NCI-H510A treated with DMSO at 0.1 percent for 48 hours (cell line): ENCODE measurements at places on chromosomes 4 and X.

DNA sequence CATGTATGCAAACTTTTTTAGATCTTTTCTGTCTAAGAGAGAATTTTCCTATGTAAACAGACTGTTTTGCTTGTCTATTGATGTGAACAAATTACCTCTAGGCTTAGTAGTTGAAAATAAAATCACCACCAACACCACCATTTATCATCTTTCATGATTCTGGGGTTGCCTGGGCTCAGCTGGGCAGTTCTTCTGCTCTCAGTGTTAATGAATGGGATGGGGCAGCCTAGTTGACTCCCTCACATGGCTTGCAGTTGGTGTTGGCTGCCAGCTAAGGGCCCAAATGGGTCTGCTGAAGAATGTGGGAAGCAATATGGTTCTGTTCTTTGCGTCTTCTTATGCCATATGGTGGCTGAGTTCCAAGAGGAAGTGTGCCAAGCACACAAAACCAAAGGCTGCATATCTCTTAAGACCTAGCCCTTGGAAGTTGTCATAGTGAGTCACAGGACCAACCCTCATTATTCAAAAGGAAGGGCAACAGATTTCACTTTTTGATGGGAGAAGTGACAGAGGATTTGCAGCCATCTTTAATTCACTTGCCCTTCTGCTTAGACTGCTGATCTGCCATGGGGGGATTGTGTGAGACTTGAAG is 17.9 kb downstream of the REELD1 start:
- no peak for DNase-seq

DNA sequence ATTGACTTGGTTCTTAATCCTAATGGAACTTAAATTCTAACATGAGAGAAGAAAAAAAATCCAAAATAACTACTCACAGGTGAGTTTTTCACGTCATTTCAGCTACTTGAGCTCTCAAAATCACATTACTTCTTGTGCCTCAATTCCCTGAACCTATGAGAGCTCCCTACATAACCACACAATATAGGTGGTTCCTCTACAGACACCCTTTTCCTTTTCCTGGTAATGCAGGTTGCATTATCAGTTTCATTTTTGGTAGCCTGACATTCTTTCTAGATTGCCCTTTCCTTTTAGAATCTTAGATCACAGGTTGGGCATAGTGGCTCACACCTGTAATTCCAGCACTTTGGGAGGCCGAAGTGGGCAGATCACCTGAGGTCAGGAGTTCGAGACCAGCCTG is 4.3 kb downstream of the GPR34 start:
- DNase-seq = no peak

GRCh38 chr4:38920677-38921076 is 53.1 kb downstream of the FAM114A1 start:
- peak; percentile 46 for DNase-seq

GRCh38 chrX:13000301-13000811 is 25.4 kb downstream of the TMSB4X start:
- DNase-seq = no peak

GRCh38 chr4:8866421-8866820 is 5.2 kb downstream of the HMX1 start:
- no peak for DNase-seq

DNA sequence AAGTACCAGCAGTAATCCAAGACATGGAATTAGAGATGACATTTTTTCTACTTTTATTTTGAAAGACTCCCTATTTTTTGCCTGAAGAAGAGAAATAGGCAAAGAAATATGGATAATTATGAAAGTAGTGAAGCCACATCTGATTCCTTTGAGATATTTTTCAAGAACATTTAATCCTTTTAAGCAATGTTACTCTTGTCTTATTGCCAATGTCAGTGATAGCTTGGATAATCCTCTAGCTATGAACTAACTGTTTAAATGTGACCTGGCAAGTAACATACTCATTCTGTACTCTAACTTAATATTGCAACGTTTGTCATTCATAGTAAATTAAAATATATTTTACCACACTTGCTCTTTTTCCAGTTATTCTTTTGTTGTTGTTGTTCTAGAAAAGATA is 181.3 kb downstream of the VEGFC start:
- DNase-seq = no peak

DNA sequence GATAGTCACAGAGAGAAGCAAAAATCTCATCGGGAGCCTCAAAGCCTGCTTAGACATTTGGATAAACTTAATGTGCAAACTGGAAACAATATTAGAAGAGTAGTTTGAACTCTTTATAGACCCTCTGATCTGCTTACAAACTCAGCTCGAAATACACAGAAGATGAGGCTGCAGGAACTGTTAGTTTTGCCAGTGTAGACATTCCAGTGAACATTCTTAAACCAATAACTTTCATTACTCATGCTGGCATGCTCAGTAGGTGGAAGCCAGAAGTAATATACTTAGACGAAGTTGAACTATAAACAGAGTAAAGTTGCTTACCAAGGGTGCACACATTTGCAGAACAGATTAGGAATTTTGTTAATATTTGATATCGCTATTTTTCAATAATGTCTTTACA is 303.5 kb downstream of the ANKRD50 start:
- DNase-seq = no peak

DNA sequence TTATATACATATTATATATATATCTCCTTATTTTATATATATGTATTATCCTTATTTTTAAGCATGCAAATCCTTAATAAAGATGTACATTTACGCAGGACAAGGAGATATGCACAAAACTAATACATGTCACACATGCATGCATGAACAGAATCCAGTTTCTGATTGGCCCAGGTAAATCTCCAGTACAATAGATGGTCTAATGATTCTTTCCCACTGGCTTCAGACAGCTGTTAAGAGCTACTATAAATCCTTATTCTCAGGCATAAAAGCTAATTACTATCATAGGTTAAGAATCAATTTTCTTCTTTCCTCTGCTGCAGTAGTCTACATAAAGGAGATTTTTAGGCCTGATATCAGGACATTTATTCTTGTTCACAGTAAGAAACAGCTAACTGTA is 689.8 kb downstream of the KCTD8 start:
- no peak for DNase-seq

DNA sequence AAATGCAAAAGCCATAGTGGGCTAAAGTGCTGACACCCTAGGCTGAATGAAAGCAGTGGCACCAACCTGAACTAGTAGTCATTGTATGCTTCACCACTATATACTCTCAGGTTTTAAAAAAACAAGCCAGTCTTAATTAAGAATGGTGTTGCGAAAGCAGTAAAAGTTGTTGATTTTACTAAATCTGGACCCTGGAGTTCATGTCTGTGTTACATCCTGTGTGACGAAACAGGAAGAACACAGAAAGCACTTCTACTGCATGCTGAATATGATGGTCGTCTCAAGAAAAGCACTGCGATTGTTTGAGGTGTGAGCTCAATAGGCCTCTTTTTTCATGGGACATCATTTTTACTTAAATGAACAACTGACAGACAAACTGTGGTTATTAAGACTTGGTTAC is 24.2 kb upstream of the GDPD2 start:
- DNase-seq = no peak

GRCh38 chr4:74555231-74555630 is 110.3 kb downstream of the AREG start:
- DNase-seq = no peak

DNA sequence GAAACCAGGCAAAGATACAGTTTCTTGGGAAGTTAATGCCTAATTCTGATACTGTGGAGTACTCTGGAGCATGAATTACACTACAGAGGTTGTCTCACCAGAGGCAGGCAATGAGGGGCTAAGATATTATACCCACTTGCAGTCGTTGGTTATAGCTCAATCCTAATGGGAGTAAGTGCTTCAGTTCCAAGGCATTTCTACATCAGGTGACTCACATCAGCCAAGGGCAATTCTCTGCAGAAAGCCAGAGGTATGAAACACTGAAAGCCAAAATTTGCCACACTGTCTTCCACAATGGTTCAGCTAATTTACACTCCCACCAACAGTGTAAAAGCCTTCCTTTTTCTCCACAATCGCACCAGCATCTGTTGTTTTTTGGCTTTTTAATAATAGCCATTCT is 174.0 kb upstream of the IL15 start:
- DNase-seq = no peak

DNA sequence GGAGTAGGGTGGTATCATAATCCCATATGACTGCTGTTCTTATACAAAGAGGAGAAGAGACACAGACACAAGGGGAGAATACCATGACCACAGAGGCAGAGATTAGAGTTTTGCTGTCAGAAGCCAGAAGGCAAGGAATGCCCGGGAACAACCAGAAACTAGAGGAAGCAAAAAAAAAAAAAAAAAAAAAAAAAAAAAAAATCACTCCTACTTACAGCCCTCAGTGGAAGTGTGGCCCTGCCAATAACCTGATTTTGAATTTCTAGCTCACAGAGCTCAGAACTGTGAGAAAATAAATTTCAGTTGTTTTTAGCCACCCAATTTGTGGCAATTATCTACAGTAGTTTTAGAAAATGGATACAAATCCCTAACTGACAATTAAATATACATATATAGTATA is 30.4 kb upstream of the UBE2NL start:
- no peak for DNase-seq

DNA sequence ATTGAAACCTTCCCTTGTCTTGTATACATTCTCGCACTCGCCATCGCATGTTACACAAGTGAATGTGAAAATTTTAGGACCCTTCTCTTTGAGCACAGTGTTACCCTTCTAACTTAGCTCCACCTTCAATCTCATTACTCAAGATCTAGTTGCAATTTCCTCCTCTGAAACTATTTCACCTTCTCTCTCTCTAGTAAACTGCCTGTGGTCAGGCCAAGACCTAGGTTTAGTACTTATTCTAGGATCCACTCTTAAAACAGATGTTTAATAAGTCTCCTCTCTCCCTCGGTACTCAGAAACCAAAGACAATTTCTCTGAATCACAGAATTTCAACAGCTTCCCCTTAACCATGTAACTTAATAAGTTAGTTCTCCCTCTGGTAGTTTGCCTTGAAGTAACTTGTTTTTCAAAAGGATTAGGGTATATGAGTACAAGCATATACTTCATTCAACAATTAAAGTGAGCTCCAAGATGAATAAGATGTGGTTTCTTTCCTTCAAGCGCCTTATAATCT is 156.0 kb downstream of the SH3KBP1 start:
- DNase-seq = no peak

DNA sequence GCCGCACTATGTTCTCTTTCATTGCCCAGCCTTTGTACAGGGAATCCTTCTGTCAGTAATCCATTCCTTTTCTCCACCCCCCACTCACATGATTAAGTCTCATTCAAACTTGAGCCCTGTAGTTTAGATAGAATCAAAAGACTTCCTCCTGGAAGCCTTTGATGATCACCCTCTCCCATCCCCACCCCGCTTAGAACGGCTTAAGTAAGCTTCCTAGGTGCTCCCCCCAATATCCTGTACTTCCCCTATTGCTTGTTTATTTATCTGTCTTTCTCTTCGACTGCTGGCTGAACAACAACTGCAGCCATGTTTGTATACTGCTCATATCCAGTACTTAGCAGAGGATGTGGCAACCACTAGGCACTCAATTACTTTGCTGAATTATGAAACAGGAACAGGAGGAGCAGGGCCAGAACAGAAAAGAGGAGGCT is 38.5 kb upstream of the GPC3 start:
- DNase-seq = peak; percentile 21

DNA sequence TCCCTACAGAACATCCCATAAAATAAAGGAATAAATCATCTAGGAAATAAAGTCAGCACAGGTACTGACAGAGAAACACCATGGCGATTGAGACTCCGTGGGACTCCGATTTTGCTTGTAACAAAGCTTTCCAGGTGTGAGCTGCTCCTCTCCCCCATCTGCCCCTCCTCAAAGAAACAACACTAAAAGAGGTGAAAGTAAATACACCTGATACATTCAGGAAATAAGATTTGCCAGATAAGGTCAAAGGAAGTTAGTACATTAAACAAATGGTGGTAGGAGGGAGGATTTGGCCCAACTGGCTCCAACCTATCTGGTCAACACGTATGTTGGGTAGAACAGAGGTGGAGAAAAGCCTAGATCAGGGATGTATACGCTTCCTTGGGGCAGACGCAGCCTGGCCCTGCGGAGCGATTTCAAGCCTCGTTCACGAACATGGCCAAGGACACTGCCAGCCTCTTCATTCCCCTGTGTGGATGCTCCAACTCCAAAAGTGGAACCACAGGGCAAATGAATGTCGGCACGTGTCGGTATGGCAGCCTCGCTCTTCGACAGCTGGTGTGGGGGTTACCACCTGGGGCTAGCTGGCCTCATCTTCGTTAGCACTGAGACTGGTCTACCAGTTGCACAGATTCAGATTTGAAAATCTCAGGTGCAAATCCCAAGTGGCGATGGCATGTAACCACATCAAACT is 162.5 kb downstream of the AFAP1 start:
- peak; percentile 32 for DNase-seq

- no peak for DNase-seq
Observed at GRCh38 chr4:24975510-24975909, 55.2 kb downstream of the LGI2 start.

DNA sequence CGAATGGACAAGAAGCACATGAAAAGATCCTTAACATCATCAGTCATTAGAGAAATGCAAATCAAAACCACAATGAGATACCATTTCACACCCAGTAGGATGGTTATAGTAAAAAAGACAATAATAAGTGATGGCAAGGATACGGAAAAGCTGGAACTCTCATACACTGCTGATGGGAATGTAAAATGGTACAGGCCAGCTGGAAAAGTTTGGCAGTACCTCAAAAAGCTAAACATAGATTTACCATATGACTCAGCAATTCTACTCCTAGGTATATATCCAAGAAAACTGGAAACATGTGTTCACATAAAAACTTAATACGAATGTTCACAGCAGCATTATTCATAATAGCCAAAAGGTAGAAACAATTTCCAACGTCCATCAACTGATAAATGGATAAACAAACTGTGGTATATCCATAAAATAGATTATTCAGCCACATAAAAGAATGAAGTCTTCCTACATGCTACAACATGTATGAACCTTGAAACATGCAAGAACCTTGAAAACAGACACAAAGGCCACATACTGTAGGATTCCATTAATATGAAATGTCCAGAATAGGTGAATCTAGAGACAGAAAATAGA is 11.9 kb downstream of the RPS6KA3 start:
- DNase-seq = no peak

DNA sequence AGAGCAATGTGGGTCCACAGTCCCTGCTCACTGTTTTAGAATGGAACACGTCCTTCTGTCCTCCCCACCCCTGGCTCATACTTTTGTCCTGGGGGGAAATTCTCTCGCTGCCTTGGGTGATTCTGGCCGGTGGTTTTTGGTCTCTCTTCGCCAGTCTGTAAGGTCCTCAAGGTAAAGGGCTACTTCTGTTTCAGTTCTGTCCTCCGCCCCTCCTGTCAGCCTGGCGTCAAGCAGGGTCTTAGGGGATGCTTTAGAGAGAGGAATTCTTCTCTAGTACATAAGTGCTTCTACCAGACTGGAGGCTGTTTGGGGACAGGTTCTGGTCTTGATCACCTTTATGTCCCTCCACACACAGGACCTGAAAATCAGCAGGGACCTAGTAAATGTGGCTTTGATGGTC is 617 bp upstream of the MRFAP1L1 start:
- no peak for DNase-seq

DNA sequence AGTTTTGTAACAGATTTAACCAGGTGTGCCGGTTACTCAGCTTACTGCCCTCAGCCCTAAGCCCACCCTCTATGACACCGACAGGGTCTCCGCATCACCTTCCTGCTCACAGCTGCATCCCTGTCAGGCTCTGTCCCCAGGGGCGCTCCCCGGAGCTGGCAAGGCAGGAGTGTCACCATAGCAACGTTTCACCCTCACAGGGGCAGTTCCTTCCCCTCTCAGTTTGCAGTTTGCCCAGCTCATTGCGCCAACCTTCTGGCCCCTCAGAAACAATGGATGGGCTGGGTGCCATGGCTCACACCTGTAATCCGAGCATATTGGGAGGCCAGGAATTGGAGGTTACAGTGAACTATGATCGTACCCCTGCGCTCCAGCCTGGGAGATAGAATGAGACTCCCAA is 42.6 kb downstream of the RGS12 start:
- DNase-seq = no peak
